ENCODE measurements at places on chromosomes 13 and 19.
A peak's percentile ranks its signal among the peaks of the same experiment; 100 is the strongest.

GRCh38 chr13:100115693-100116254 is 26.9 kb downstream of the PCCA start:
- DNase-seq, result no peak

- DNase-seq, result no peak
Measured at GRCh38 chr13:41651413-41652058, 194.2 kb downstream of the RGCC start.

- no peak for DNase-seq
Measured at GRCh38 chr19:31118287-31118955, 230.8 kb downstream of the TSHZ3 start.

DNA sequence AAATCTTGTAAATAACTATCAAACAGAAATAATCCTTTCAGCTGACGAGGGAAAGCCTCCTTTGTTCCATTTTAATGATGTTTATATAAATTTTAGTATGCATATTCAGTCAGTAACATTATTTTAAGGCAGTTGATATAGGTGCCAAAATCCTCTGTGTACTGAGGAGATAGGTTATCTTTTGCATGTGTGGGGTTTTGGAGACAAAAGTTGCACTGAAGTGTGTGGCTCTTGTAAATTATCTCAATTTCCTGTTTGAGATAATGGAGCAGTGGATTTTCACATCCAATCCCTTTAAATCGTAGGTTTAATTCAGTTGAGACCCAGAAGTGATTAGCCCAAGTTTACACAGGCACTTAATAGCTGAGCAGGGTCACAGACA is 106.6 kb downstream of the RGCC start:
- DNase-seq, result no peak

GRCh38 chr13:53001444-53002225 is 27.0 kb upstream of the OLFM4 start:
- DNase-seq, result no peak

GRCh38 chr19:19445911-19446361 is 40.5 kb downstream of the GATAD2A start:
- DNase-seq, result peak; percentile 60

- DNase-seq, result peak; percentile 77
Measured at GRCh38 chr19:10295305-10295846, 5.6 kb downstream of the ICAM5 start.

DNA sequence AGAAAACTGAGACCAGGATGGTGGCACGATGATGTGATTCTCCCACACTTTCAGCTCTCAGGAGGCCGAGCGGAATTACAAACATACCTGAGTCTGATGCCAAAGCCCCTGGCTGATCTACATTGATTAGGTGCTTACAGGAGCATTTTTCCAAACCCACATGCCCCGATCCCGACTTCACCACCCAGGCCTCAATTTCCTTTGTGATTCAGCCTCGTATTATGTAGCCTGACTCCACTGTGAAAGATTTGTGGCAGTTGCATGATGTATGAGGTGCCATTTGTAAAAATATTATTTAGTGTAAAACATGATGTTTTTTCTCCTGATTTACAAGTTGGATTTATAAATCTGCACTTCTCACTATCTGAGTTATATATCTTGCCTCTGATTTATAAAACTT is 118.0 kb downstream of the TSHZ3 start:
- DNase-seq, result no peak

- DNase-seq, result no peak
Measured at GRCh38 chr13:48370815-48371214, 42.1 kb downstream of the LPAR6 start.

- DNase-seq, result no peak
Measured at GRCh38 chr13:52411629-52412028, 5.7 kb upstream of the THSD1 start.

GRCh38 chr19:1970003-1970805 is 29.2 kb downstream of the CSNK1G2 start:
- no peak for DNase-seq

DNA sequence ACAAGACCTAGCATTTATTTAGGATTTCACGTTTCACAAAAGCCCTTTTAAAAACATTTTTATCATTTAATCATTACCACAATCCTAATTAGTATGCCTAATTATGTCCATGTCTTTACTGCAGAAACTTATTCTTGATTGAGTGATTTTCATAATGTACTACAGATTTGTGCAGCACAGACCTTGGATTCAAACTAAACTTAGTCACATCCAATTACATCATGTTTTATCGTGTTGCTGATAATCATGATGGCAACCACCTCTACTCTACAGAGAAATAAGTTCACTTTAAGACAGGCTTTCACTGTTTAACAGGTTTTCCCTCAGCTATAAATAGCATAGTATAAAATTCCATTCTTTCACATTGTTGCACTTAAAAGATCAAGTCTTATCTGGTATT is 240.9 kb upstream of the RFC3 start:
- no peak for DNase-seq

DNA sequence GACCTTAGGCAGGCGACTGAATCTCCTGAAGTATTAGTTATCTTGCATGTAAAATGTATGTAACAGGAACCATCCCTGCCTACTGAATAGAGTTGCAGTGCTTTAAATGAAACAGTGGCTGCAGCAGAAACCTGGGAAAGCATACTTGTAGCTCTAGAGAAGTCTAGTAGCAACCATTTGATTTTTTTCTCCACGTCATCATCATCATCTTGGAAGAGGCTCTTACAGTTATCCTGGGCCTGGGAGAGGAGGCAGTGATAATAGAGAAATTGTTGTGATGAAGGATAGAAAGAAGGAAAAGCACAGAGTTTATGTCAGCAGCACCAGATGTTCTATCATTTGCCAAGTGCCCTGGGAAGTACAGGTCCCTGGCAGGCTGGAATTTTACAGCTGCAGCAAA is 377.6 kb downstream of the ITGBL1 start:
- DNase-seq, result no peak

GRCh38 chr13:50340146-50340545 is 324.9 kb downstream of the KCNRG start:
- DNase-seq, result no peak

DNA sequence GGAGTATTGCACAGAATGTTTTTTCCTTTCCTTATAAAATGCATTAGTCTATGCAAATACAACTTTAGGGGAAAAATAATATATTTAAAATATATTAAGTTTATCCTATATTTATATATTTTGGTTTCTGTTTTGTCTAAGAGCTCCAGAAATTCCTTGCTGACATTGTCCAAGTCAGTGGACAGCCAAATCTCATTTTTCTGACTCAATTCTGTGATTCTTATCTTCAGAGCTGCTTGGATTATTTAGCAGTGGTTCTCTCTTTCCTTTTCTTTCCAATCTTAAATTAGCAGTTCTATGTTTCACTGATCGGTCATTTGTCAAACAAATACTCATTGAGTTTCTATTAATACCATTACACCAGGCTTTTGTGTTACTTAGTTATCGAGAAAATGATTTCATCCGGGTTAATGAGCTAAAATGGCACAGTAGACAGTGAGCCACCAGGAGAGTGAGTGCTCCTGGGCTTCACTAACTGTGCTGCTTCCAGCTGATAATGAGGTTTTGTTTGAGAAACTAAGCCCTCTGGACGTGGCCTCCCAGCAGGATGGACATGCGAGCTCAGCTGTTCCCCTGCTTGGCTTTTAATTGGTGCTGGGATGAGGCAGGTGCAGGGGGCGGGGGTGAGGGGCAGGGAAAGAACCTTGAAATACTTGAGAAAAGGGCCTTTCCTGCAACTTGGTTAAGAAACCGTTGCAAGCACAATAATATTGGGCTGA is 44.0 kb downstream of the ATP11A start:
- no peak for DNase-seq

- DNase-seq, result no peak
Measured at GRCh38 chr13:24925318-24926231, 161.6 kb downstream of the RNF17 start.

DNA sequence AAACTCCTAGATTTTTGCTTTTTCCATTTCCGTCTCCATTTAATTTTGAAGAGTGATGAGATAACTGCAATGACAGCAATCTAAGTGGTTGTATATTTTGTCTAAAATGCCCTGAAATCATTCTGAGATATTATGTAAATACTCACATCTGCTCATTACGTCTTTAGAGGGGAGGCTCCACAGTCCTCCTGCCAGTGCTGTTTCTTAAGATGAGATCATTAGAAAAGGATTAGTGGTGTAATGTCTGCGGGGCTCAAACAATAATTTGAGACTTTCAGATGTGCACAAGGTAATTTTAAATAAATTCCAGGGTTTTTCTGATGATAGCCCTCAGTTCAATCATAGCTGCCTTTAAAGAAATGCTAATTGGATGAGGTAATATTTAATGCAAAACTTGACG is 437.9 kb downstream of the FOXO1 start:
- no peak for DNase-seq

DNA sequence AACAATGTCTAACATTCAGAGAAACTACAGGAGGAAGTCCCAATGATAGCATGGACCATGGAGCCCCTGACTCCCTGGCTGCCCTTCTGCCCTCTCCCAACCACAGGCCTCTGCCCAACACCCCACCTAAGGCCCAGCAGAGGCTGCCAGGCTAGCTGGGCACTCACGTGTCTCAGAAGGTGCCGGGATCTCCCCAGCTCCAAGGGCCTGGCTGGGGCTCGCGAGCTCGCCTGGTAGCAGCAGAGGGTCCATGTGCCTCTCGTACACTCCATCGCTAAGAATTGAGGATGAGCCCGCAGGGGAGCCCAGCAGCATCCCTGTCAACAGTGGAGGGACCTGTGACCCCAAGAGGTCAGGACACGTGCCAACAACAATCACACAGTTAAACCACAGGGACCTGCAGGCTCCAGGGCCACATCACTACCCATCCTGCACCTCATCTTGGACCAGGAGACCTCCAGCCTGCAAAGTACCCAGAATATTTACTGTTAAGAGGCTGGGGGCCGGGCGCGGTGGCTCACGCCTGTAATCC is 9.4 kb downstream of the ZSCAN18 start:
- DNase-seq, result no peak

DNA sequence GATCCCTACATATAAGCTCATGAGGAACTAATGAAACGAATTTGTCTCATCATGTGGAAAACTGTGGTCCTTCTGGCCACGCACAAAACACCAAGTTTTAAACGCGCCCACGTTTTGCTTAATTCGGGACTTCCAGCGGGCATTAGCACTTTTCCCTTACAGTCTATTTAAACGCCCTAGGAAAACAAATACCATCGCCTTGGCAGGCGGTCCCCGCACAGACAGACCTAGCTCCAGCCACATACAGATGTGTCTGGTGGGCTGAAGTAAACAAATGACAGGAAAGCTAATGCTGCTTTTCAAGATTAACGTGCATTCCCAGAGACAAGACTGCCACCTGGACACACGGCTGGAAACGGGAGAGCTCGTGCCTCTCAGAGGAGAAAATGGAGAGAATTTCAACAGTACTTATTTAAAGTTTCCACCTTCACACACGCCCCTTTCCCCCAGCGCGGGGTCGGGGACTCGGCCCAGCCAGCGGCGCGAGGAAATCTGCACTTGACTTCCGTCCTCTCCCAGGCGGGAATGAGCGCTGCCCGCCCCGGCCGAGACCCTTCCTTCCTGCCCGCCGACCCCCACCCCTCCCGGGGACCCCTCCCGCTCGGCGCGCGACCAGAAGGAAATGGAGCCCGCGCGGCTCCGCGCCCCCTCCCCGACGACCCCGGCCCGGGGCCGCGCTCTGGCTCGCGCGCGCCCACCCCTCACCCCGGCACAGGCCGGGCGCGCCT is 931 bp downstream of the USP12 start:
- DNase-seq, result no peak

DNA sequence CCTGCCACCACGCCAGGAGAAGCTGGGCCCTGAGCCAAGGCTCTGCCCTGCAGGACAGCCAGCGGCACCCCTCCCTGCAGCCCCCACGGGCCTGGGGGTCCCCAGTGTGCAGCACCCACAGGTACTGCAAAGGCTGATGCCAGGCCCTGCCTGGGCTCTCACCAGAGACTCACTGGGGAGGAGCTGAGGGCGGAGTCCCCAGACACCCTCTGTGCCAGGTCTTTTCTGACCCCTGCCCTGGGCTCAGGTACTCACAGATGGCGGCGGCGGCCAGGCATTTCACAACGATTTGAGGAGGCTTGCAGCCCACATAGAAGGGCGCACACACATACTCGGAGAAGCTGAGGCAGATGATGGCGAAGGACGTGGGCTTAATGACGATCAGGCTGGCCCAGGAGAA is 5.7 kb downstream of the SLC7A9 start:
- no peak for DNase-seq

DNA sequence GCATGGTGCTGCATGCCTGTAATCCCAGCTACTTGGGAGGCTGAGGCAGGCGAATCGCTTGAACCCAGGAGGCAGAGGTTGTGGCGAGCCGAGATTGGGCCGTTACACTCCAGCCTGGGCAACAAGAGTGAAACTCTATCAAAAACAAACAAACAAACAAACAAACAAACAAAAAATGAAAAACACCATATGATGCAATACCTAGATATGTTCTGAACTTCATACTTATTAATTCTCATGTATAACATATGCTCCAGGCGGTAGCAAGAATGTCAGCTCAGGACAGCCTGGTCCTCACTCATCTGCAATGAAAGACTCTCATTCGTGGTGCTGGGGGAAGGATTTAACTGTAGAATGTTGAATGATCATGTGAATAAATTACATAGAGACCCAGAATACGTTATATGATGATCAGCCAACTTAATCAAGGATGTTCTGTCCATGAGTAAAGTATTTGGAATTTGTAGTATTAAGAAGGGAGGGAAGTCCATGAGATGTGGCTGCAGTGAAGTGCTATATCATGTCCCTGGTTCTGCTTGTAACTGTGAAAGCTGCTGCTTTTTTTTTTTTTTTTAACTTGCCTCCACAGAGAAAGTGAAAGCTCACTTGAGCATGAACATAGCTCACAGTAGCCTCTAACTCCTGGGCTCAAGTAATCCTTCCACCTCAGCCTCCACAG is 206.8 kb downstream of the UQCRFS1 start:
- no peak for DNase-seq

DNA sequence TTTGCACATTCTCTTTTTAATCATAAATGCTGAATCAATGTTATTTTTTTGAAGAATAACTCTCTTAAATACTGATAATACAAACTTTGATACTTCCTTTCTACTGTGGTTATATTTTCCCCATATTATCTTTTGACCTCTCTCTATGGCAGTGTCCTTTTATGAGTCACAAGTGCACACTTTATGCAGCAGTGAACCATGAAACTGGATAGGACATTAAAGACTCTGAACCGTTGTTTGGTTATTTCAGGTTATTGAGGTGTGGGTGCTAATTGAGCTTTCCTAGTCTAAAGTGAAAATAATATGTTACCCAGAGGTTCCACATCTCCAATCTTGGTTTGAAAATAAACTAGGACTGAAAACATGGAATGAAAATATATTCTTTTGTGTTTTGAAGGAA is 71.4 kb downstream of the DGKH start:
- no peak for DNase-seq
